ENCODE measurements at places on chromosomes 12 and 14.

DNA sequence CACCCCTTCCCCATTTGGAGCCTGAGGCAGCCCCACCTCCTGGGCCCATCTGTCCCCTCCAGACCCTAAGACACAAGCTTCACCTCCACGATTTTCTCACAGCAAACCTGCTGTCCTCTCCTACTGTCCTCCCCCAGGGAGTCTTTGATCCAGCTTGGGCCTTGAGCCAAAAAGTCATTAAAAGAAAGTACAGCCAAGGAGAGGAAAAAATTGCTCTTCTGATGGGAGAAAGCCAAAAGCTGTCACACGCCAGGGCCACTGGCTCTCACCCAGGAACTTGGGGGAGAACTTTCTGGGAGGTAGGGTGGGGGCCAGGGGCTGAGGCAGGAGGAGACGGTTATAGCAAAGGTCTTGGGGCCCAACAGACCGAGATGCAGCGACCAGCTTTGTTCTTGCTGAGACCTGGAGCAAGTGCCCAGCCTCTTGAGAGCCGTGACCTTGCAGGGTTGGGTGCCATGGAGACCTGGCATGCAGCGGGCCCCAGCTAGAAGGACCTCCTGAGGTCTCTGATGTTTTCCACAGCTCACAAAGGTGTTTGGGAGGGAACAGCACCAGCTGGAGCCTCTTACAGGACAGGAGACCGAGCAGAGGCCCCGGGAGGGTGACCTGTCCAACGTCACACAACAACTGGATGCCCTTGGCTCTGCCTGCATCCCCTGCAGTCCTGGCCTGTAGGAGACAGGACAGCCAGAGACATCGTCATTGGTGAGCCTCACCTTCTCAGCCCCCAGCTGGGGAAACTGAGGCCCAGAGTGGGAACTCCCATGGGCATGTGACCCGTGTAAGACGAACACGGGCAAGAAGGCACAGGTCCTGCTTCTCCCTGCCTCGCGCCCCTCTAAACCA, 124.5 kb downstream of the CALM1 start:
- DNase-seq: no peak

GRCh38 chr14:61202124-61202523, 79.0 kb downstream of the TMEM30B start:
- no peak for DNase-seq

- no peak for DNase-seq
Measured at GRCh38 chr14:101857226-101857625, 95.7 kb downstream of the PPP2R5C start.

- no peak for DNase-seq
Measured at GRCh38 chr14:90753456-90754005, 62.7 kb downstream of the TTC7B start.

- DNase-seq: peak; percentile 80
Measured at GRCh38 chr14:22982477-22983245, at the start of gene AJUBA. TSS of gene AJUBA (minus strand) at chr14:22982551. CDS start at chr14:22982266, 285 bp downstream.

DNA sequence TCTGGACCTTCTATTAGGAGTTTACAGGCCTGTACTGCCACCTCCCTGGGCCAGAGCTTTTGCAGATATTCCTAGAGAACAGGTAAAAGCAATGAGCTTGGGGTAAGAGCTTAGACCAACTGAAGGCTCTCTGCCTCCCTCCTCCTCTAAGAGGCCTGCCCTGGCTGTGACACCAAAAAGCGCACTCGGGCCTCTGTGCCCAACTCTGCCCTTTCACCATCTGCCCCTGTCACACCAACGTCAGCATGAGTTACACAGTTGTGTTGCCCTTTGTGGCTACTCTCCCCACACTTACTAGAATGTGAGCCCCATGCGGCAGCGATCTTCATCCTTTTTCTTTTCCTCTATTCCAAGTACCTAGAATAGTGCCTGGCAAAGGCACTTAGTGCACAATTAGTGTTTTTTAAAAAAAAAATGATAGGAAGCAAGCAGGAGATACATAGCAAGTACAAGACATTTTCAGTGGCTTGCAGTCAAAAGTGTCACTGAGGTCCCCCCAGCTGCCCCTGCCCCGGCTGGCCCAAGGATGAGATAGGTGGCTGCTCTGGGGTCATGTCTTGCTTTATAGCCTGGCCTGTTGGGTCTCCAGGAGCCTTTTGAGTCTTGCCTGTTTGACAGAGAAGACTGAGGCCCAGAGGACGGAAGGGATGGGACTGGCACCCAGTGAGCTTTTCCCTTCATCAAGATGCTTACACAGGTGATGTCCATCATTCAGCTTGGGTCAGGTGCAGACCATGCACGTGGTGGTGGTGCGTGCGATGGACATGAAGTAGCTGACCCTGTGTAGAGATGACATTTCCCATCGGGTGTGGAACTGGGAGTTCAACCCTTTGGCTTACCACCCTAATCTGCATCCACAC, 12.5 kb downstream of the CKB start:
- no peak for DNase-seq

DNA sequence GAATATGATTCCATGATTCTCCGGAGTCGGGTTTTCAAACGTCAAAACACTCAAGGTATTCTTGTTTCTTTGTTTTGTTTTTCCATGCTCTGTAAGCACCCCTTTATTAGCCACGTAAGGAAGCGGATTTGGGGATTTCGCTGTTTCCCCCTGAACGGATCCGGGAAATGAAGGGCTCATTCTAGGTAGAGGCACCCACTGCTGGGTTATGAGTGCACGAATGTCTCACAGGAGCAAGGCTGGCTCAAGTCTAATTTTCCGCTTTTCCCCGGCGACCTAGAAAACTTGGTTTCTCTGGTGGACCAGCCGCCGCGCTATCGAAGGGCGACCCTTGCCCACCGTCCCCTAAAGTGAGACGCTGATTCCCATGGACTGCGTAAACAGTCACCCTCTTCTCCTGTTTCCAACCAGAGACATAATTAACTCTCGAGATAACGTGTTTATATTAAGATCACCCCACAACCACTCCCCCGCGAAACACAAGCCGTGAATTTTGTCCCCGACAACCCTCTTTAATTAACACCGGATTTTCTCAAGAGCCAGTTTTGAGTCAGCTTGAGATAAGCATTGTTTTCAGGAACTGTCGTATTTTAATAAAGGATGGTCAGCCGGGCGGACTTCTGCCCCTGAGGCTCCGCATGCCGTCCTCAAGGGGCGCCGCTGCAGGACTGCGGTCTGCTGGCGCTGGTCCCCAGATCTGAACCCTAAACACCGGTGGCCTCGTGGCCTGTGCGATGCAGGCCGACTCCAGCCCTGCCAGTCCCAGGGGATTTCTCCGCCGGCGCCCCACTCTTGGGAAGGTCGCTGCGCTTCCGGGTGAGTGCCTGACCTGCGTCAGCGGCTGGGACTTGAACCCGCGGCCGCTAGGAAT, 515 bp upstream of the ABCC9 start:
- DNase-seq: no peak

DNA sequence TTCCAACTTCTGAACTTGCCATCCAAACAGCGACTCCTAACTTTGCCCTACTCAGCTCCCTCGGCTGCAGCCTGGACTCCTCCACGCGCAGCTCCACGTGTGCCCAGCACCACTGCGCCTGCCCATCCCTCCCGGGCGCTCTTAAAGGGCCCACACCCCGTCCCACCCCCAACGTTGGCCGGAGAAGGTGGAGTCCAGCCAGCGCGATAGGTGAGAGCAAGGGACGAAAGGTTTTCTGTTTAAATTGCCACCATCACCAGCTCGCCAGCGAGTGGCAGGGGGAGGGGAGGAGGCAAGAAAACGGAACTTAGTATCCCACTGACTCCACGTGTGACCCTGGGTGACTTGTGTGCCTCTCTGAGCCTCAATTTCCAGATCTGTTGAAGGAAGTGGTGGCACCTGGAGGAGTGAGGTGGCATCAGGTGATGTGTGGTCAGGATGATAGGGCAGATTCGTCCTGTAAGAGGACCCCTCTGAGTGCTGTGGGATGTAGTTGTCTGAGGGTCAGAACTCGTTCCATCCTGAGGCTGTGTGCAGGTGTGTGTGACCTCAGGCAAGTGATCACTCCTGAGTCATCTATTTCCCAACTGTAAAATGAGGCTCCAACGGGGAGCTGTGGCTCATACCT, 59.7 kb downstream of the TRPV4 start:
- DNase-seq: no peak

DNA sequence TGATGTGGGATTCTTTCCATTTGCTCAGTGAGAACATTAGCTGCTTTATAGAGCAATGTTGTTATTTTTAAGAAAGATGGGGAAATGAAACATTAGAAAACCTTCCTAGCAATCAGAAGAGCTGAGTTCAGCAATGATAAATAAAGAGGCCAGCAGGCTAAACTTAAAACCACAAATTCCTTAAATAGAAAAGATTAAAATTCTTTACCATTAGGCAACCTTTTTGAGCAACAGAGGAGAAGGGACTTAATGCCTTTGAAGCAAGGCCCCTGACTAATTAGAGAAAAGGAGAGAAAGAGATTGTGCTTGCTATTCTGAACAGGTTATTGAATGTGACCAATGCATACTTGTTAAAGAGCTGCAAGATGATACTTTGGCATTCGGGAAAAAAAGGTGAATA, 160.8 kb upstream of the LMO3 start:
- DNase-seq: no peak

GRCh38 chr12:100720016-100720654, 74.4 kb upstream of the ANO4 start:
- DNase-seq: no peak

GRCh38 chr12:13181375-13182070, 15.0 kb upstream of the EMP1 start:
- DNase-seq: no peak

GRCh38 chr14:104085032-104085888, at the start of gene ASPG:
TSS of gene ASPG (plus strand) at chr14:104085700. CDS start at chr14:104085771, 71 bp downstream.
- peak; percentile 52 for DNase-seq

GRCh38 chr14:79011091-79011919, 841.1 kb downstream of the NRXN3 start:
- peak; percentile 13 for DNase-seq

DNA sequence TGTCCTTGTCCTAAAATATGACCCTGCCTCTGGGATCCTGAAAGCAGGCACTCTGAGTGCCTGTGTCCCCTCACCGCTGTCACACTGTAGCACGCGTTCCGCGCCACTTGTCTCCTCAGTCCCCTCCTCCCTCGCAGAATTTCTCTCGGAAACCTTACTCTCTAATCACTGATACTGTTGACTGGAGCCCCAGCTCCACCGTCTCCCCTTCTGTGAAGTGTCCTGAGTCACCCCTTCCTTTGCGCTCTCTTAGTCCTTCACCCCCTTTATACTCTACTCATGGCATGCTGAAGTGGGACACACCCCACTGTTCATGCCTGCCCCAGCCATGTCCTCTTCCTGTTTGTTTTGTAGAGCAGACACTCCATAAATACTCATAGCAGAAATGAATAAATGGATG, 104.7 kb downstream of the ZNF664 start:
- no peak for DNase-seq

DNA sequence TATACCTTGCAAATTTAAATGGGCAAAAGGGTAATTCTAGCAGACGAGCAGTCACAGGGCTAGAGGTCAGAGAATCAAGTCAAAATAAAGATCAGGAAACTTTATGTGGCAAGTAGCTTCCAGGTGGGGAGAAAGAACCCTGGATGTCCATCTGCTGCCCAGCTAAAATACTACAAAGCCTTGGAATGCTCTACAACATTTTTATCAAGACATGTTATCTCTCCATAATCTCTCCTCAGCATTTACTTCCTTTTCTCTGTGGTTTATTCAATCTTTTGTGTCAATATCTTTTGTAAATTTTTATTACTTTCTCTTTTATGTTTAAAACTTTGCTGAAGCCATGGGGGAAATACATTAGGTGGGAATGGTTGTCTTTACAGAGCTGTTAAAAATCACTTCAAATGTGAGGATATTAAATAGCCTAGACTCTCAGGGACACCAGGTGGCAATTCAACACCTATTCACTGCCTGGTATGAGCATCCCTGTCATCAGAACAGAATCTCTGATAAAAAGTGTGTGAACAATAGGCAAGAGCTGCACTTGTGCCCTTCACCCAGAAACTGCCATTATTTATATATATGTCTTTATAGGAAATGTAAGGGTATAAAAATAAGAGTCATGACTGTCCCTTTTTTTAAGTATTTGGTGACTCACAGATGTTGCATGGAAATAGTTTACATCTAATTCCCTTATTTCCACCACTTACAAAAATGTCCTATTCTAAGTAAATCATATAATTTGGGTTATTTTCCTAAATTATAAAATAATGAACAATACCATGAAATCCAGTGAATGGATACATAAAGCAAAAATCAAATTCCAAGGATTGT, 152.9 kb downstream of the EPS8 start:
- DNase-seq: no peak

DNA sequence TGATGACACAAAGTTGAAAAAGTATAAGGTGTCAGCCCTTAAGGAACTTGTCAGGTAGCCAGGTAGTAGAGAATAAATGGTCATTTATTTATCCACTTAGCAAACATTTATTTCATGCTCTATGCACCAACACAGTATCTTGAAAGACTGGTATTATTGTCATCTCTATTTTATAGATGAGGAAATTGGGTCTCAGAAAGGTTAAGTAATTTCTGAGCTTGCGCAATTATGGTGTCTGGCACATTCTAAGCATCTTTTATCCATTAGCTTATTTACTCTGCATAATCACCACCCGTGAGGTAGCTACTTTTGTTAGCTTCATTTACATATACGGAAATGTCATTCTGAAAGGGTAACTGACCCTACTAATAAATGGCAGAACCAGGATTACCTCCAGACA, 2.5 kb upstream of the UTP20 start:
- DNase-seq: no peak

DNA sequence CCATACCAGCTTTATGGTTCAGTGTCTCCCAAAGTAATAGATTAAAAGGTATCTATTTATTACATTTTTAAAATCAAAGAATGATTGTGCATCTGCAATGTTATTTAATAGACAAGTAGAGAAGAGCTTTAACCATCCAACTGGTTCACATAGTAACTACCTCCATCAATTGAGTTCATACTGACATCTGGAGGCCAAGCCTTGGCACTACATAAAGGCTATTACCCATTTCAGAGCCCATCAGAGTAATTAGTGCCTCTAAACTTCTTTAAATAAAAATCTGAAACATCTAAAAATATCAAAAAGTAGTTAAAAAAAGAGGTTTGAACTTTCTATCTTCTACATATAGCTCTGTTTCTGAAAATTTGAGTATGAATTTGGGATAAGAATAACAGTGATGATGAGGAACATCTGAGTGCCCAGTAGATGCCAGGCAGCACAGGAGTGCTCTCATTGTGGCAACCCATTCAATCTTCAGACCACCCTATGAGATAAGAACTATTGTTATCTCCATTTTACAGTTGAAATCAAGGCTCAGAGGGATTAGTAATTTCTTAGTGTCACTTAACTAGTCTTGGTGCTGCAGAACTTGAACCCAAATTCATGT, 132.9 kb upstream of the DAAM1 start:
- DNase-seq: peak; percentile 15

DNA sequence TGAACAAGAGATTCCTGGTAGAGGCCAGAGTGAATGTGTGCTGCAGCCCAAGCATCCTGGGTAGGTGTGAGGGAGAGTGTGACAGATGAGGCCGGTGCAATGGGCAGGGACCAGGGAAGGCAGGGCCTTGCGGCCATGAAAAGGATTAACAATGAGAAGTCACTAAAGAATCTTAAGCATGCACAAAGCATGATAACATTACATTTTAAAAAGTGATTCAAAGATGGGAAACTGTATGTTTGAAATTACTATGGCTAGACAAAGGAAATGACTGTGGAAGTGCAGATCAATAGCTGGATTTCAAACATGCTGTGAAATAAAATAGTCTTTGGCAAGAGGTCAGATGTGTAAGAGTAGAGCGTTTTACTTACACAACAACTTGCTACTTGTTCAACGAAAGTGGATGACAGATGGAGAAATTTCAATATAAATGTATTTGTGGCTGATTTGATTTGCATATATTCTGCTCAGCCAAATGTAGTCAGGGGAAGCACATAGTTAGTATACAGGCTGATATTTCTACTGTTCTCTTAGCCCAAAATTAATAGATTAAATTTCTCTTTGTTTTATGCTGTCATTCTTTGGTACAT, 175.5 kb downstream of the CCDC59 start:
- no peak for DNase-seq
